ENCODE measurements at places on chromosomes 5 and 9. TPM values are rescaled to one million over a fixed set of nuclear protein-coding genes. Genes with fewer than 3 reads are reported as not detected.

ATG10 gene
- total RNA-seq = 11.5 TPM

PDE6A gene
- total RNA-seq = not detected

- peaks cover 25% of the 10 kb centered on the region for H3K4me1 ChIP-seq
- H3K4me3 ChIP-seq = no peak overlapping the region
- H3K27me3 ChIP-seq = no peaks in the 10 kb centered on the region
- H3K27ac ChIP-seq = peak overlapping the region; percentile 23
- peaks cover 73% of the 10 kb centered on the region for H3K36me3 ChIP-seq
Observed at GRCh38 chr9:99922711-99923030, 16.2 kb downstream of the STX17 start.

DNA sequence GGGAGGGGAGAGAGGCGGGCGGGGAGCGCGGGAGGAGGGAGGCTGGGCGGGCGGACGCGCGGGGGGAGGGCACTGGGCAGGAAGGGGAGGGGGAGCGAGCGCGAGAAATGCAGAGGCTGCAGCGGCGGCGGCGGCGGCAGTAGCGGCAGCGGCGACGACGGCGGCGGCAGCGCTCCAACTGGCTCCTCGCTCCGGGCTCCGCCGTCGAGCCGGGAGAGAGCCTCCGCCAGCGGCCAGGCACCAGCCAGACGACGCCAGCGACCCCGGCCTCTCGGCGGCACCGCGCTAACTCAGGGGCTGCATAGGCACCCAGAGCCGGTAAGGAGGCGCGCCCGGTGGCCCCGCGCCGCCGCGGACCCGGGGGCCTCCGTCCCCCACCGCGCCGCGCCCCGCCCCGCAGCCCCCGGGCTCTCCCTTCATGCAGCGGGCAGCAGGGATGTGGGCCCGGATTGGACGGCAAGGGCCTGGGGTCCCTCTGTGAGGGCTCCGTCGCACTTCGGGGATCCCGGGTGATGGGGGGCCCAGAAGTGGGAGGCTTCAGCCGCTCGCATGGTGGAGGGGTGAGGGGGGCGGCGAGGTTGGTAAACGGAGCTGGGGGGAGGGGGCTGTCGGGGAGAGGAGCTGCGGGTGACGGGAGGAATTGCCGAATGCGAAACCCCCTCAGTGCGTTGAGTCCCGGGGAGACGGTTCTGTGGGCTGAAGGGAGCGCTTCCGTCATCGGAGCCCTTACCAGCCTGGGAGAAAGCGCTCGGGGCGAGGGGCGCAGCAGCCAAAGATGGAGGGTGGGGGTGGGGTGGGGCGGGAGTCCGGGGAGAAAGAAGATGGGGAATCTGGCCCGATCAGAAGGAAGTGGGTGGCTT, at the start of gene BASP1:
Gene BASP1 (plus strand): TSS at position 139 of the 860 bp plus-strand sequence. CDS start 57,586 bp downstream, outside the sequence.
- H3K36me3 ChIP-seq = no peaks in the 10 kb centered on the region
- H3K27me3 ChIP-seq = peaks cover 49% of the 10 kb centered on the region
- peak within 1 kb of the TSS; percentile 31 for H3K4me3 ChIP-seq
- peaks cover 3% of the 10 kb centered on the region for H3K4me1 ChIP-seq
- peak within 1 kb of the TSS; percentile 43 for H3K27ac ChIP-seq
- no peak for DNase-seq

DNA sequence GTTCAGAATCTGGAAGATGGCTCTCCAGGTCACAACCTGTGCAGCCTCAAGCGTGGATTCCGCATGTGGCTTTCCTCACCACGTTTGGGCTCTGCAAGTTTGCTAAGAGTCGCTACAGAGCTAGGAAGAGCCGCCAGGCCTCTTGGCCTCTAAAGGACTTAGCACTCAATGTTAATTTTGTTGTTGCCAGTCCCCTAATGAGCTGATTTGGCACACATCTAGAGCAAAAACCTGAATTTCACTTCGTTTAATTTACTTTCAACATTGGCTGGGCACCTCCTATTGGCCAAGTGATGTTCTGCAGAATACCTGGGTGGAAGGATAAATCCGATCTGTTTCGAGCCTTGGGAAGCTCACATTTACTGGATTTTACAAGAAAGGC, 65.8 kb upstream of the UNC5A start:
- peaks cover 10% of the 10 kb centered on the region for H3K4me1 ChIP-seq
- DNase-seq = no peak
- no peaks in the 10 kb centered on the region for H3K36me3 ChIP-seq
- H3K27ac ChIP-seq = no peak overlapping the region
- H3K27me3 ChIP-seq = peaks cover 72% of the 10 kb centered on the region
- no peak overlapping the region for H3K4me3 ChIP-seq

GRCh38 chr5:11110128-11110527, 349.1 kb upstream of the DAP start:
- no peak overlapping the region for H3K4me3 ChIP-seq
- H3K4me1 ChIP-seq = no peaks in the 10 kb centered on the region
- no peak for DNase-seq
- H3K27me3 ChIP-seq = peaks cover 2% of the 10 kb centered on the region
- H3K36me3 ChIP-seq = no peaks in the 10 kb centered on the region
- no peak overlapping the region for H3K27ac ChIP-seq

- no peak overlapping the region for H3K27ac ChIP-seq
- H3K27me3 ChIP-seq = no peaks in the 10 kb centered on the region
- no peak for DNase-seq
- no peak overlapping the region for H3K4me3 ChIP-seq
Observed at GRCh38 chr9:114214181-114214580, 58.8 kb downstream of the COL27A1 start.

RAB3C gene
- total RNA-seq = not detected

DNA sequence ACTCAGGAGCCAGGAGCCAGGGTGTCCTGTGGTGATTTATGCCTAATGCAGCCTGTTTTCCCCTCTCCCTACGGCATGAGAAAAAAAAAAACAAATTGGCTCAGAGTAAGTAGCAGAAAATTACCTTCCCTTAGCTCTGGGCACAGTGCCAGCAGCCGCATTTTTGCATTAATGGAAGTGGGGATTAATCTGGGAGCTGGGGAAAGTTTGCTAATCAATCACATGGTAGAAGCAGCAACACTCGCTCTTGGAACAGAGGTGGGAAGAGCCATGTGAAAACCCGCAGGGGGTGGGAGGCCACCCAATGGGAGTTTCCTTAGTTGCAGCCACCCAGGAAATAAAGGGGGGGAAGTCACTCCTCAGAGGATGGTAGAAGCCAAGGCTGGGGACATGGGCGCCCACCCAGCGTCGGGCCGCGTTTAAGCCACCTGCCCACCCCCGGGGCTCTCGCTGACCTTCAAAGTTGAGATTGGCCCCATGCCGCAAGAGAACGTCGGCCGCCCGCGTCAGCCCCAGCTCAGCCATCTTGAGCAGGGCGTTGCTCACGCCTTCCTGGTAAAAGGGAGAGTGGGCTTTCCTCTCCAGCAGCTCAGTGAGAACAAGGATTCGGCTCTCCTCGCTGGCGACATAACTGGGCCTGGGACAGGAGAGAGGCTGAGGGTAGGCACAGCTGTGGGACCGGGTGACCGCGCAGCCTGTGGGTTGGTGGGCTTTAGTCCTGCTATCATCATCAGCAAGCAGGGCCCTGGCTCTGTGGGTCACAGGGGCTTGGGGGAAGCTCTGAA, 1.7 kb downstream of the ASB6 start:
- H3K4me3 ChIP-seq = peak overlapping the region; percentile 87
- peaks cover 5% of the 10 kb centered on the region for H3K36me3 ChIP-seq
- no peaks in the 10 kb centered on the region for H3K27me3 ChIP-seq
- peaks cover 12% of the 10 kb centered on the region for H3K4me1 ChIP-seq
- peak overlapping the region; percentile 30 for H3K27ac ChIP-seq
- DNase-seq = no peak

GRCh38 chr9:137613738-137614523, 4.9 kb upstream of the EHMT1 start:
- H3K4me1 ChIP-seq = peaks cover 8% of the 10 kb centered on the region
- no peak for DNase-seq
- no peak overlapping the region for H3K27ac ChIP-seq
- H3K4me3 ChIP-seq = no peak overlapping the region

IFNK gene
- not detected for total RNA-seq

DNA sequence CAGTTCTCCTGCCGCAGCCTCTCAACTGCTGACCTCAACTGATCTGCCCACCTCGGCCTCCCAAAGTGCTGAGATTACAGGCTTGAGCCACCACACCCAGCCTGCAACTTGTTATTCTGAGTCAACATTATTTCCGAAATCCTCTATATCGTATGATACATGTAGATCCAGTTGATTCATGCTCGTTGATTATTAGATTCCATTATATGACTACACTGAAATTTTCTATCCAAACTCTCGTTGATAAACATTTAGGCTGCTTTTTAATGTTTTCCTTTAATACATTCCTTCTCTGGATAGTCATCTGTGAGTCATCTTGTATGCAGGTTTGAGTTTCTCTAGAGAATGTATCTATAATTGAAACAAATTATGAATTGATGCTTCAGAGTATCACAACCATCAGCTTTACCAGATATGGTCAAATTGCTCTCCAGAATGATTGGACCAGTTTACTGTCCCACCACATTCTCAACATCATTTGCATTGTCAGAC, 4.1 kb downstream of the CDK7 start:
- H3K27me3 ChIP-seq = no peaks in the 10 kb centered on the region
- H3K36me3 ChIP-seq = peaks cover 40% of the 10 kb centered on the region
- H3K4me3 ChIP-seq = no peak overlapping the region
- H3K27ac ChIP-seq = no peak overlapping the region
- DNase-seq = no peak

ENTPD8 gene
- total RNA-seq = not detected

GRCh38 chr9:99973455-99973854, 67.0 kb downstream of the STX17 start:
- no peak overlapping the region for H3K4me3 ChIP-seq
- no peak overlapping the region for H3K27ac ChIP-seq
- DNase-seq = no peak
- H3K36me3 ChIP-seq = peaks cover 16% of the 10 kb centered on the region
- no peaks in the 10 kb centered on the region for H3K27me3 ChIP-seq
- no peaks in the 10 kb centered on the region for H3K4me1 ChIP-seq

GRCh38 chr5:179422213-179422855, 77.1 kb upstream of the ADAMTS2 start:
- no peak overlapping the region for H3K27ac ChIP-seq
- H3K4me1 ChIP-seq = no peaks in the 10 kb centered on the region
- no peak for DNase-seq
- H3K27me3 ChIP-seq = peaks cover 7% of the 10 kb centered on the region
- no peaks in the 10 kb centered on the region for H3K36me3 ChIP-seq
- H3K4me3 ChIP-seq = no peak overlapping the region

DNA sequence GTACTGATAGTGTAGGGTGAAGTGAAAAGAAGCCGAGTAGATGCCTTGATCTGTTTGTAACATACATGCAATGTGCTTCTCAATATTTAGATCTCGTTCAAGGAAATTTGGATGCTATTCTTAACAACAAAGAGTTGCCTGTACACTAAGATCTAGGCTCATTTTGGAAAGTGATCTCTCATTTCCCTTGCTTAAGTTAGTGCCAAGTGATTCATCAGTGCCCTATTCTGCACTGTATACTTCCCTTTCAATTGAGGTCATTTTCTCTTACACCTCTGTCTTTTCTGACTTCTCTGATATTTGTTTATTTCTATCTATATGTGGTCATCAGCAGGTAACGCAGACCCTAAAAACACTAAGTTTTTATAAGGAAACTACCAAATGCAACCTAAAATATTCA, 528.6 kb upstream of the PTPRD start:
- no peaks in the 10 kb centered on the region for H3K36me3 ChIP-seq
- H3K27me3 ChIP-seq = no peaks in the 10 kb centered on the region
- no peak for DNase-seq
- no peaks in the 10 kb centered on the region for H3K4me1 ChIP-seq

- H3K27me3 ChIP-seq = no peaks in the 10 kb centered on the region
- H3K4me3 ChIP-seq = no peak overlapping the region
- peaks cover 29% of the 10 kb centered on the region for H3K4me1 ChIP-seq
- H3K36me3 ChIP-seq = peaks cover 3% of the 10 kb centered on the region
Observed at GRCh38 chr5:90477621-90478215, 3.1 kb downstream of the POLR3G start.

DNA sequence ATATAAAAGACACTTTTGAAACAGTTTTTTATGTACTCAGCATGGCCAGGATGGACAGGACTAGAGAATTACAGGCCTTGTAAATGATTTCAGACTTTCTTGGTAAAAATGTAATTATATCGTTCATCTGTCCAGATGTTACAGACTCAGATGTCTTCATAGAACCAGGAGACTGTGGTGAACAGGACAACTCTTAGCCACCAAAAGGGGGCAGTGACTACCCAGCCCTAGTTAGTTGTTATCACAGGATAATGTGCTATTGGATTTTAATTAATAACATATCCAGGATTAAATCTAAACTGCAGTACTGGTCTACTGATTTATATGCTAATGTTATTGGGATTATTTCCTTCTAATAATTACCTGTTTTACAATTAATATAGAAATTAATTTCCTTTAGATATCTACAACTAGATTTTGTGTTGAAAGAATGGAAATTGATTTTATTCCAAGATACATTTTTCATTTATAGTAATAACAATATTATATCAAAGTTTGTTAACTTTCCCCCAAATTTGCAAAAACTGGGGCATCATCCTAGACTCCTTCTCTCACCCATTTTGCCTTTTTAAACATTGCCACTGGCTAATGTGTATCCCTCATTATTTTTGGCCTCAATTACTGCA, 99.4 kb downstream of the MTREX start:
- no peak for DNase-seq
- H3K36me3 ChIP-seq = peaks cover 23% of the 10 kb centered on the region
- H3K27ac ChIP-seq = no peak overlapping the region
- peaks cover 3% of the 10 kb centered on the region for H3K4me1 ChIP-seq

DNA sequence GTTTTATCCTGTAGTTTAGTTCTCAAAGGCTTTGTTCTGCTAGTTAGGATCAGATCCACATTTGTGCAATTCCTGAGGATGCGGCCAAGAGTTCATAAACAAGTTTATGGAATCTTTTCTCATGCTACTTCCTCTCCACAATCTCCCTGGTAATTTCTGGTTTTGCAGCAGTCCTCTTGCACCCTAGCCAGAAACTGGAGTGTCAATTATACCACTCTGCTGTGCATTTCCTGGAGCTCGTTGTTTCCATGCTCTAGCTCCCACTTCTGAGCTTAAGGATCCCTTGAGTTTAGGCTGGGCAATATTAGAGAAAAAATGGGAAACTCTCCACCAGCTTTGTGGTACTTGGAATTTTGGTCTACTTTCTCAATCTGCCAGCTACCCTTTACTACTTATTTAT, 474.7 kb downstream of the DIRAS2 start:
- H3K4me3 ChIP-seq = no peak overlapping the region
- peaks cover 17% of the 10 kb centered on the region for H3K27me3 ChIP-seq
- H3K36me3 ChIP-seq = no peaks in the 10 kb centered on the region
- DNase-seq = no peak
- no peaks in the 10 kb centered on the region for H3K4me1 ChIP-seq
- H3K27ac ChIP-seq = no peak overlapping the region

GRCh38 chr5:32123889-32124676, 50.0 kb downstream of the GOLPH3 start:
- H3K36me3 ChIP-seq = peaks cover 41% of the 10 kb centered on the region
- H3K4me1 ChIP-seq = peaks cover 11% of the 10 kb centered on the region
- no peak for DNase-seq
- no peak overlapping the region for H3K4me3 ChIP-seq
- H3K27me3 ChIP-seq = no peaks in the 10 kb centered on the region

GRCh38 chr5:58718269-58718978, 135.5 kb downstream of the RAB3C start:
- no peaks in the 10 kb centered on the region for H3K36me3 ChIP-seq
- no peak overlapping the region for H3K27ac ChIP-seq
- DNase-seq = no peak
- H3K27me3 ChIP-seq = no peaks in the 10 kb centered on the region

MCIDAS gene
- total RNA-seq = not detected

SPINK4 gene
- not detected for total RNA-seq

- no peak overlapping the region for H3K4me3 ChIP-seq
- no peaks in the 10 kb centered on the region for H3K4me1 ChIP-seq
- DNase-seq = no peak
- peaks cover 7% of the 10 kb centered on the region for H3K27me3 ChIP-seq
Observed at GRCh38 chr5:130978475-130978874, 186.6 kb downstream of the HINT1 start.
